ENCODE measurements at places on chromosomes 6 and 20.

- DNase-seq: no peak
Measured at GRCh38 chr6:17879184-17879583, 108.3 kb downstream of the KIF13A start.

DNA sequence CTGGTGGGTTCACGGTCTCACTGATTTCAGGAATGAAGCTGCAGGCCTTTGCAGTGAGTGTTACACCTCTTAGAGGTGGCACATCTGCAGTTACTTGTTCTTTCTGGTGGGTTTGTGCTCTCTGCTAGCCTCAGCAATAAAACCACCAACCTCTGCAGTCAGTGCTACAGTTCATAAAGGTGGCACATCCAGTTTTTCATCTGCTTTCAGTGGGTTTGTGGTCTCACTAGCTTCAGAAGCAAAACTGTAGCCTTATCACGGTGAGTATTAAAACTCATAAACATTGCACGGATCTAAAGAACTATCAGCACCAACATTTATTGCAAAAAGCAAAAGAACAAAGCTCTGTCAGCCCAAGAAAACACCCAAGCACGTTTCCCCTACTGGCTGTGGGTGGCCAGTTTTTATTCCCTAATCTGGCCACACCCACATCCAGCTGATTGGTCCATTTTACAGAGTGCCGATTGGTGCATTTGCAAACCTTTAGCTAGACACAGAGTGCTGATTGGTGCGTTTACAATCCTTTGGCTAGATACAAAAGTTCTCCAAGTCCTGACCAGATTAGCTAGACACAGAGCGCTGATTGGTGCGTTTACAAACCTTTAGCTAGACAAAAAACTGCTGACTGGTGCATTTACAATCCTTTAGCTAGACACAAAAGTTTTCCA lies 3.4 kb upstream of the TMEM14C start:
- no peak for DNase-seq

DNA sequence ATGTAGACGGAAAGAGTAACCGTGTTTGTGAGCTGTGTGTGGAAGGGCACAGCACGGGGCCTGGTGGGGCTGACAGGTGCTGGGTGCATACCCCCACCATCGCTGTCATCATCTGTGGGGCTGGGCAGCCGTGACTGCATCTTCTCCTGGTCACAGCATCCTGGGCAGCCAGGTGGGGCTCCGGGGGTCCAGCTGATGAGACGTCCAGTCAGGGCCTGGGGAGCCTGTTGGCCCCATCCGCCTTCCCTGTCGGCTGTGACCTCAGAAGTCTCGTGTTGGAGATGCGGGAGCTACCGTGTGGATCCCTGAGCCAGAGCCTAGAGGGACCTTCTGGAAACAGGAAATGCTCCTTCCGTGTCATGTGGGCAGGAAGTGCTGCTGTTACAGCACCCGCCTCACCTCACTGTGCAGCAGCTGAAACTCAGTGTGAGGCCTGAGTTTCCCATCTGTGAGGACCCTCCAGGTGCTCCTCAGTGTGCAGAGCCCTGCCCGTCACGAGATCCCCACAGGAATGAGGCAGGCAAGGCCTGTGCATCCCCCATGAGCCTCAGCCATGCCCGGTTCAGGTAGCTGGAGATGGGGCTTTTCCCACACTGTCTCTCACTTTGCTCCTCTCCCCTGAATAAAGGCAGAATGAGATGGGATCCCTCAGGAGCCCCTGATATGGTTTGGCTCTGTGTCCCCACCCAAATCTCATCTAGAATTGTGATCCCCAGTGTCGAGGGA lies 108.7 kb downstream of the ERMARD start:
- no peak for DNase-seq

DNA sequence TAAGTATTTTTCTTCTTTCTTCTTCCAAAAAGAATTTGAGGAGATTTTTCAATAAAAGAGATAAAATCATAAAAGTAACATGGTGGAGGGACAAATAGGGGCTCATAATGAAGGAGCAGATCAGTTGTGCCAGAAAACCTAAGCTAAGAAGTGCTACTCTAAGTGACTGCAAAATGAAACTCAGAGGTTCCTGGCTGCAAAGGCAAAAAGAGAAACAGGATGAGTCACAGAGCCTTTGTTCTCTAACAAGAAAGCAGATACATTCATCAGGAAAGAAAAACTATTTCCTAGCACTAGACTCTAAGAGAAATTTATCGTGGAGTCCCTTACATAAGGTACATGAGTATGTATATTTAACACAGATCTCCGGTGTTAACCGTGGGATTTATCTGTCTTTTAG lies 49.8 kb downstream of the TSHZ2 start:
- no peak for DNase-seq

DNA sequence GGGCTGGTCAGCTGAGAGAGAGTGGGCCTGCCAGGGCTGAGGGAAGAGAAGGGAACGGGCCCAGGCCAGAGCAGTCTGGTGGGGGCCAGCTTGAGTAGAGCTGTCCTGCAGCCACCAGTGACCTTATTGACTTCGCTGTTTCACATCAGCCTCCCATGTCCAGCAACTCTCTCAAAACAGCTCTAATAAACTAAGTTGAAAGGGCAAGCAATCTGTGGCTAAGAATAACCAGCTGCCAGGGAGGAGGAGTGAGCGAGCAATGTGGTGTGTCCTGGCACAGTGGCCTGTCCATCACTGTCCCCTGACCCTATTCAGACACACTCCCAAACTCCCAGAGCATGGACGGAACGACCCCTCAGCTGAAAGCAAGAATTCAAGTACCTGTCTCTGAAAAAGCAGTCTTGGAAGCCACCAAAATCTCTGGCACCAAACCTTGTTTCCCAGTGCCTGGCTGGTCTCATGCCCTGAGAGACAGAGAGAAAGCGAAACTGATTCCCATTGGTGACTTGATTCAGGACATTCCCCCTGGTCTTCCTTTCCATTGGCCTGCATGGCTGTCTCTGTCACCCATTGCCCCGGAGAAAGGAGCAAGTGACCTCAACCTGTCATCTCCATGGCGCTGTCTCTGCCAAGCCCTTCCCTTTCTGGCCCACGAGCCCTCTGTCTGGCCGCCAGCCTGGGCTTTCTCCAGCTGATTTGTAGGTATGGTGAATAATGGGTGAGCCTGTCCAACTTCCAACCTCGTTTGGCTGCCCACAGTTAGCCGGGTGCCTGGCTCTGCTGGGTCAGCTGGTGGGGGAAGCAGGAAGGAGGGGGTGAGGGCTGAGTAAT lies at the start of gene DDO:
DDO (minus strand) TSS at position 490 of the 831 bp plus-strand sequence. CDS start 2,113 bp downstream, outside the sequence.
- peak; percentile 86 for DNase-seq
